Urothelium cell line (cell line): ENCODE measurements at places on chromosomes 11 and 22.

DNA sequence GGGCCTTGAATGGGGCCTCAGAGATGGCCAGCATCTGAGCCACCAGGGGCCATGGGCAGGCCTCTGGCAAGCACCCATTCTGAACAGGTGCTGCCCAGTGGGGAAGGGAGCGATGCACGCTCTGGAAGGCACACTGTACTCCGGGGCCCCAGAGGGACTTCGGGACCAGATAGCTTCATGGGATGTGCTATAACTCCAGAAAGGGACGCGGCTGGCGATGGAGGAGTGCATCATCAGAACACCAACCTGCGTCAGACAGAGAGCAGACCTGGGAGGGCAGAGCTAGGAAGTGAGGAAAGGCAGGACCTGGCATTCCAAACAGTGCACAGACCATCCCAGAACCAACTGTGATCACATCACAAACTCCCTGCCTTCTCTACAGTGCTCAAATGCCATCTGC, 16.8 kb downstream of the DGCR2 start:
- no peak for DNase-seq

DNA sequence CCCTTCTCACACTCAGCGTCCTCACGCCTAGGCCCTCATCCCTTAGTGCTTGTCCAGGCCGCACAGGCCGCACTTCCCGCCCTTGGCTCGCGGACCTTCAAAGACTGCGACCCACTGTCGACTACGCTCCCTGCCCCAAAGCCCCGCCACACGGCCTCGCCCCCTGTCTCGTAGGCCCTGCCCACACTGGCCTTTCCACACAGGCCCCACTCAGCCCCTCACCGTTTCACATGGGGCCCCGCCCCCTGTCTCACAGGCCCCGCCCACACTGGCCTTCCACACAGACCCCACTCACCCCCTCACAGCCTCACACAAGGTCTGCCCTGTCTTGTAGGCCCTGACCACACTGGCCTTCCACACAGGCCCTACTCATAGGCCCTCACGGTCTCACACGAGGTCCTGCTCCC, 11.0 kb downstream of the NRXN2 start:
- DNase-seq: no peak

DNA sequence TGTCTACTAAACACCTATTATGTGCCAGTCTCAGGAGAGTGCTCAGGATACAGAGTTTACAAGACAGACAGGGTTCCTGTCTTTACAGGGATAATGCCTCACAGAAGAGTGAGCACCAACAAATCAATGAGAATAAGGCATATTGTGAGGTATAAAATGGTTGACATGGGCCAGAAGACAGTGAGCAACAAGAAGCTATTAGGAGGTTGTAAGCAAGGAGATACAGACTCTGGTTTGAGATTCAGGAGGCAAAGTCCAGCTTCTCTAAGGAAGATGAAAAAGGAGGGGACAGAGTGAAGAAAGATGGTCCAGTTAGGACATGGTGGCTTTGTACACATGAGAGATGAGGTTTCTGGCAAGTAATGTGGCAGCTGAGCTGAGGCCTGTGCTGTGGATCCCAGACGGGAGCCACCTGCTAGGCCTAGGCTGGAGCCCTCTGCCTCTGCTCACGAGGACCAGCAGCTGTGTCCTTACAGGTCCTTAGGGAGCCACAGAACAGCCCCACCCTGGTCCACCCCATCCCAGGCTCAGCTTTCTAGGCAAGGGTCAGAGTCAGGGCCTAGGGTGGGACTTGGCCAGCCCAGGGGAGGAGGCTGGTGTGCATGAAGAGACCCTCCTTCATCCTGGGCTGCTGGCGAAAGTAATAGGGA, 110.5 kb downstream of the ZNF280B start:
- no peak for DNase-seq

- no peak for DNase-seq
These were observed 17.4 kb downstream of the ATP5MG start for GRCh38 chr11:118418766-118419165.

GRCh38 chr22:43520632-43521039, 108.8 kb downstream of the MPPED1 start:
- no peak for DNase-seq

DNA sequence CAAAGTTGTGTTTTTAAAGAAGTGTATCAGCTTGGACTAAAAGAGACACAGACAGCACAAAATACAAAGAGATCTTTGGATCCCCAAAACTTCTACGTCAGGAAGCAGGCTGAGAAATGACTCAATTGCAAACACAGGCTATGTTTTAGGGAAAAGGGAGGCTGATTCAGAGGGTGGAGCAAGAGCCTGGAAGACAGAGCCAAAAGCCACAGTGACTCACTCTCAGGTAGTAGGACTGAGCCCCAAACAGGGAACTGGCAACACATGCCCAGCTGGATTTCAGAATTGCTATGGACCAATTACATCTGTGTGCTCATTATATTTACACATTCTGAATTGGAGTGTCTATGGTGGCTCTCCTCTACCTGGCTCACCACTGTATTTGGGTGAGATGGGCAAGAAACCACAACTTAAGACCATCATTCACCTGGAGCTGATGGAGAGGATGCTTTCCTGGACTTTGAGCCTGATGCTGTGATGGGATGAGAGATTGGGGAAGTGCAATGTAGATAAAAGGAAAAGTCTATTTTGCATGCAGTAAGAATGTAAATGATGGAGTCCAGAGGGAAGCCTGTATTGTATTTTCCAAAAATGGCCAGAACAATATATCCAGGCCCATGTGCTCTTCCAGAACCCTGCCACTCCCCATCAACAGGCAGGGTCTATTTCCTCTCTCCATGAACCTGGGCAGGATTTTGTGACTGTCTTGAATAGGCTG, 20.8 kb upstream of the LINC01488 start:
- DNase-seq: peak; percentile 86

DNA sequence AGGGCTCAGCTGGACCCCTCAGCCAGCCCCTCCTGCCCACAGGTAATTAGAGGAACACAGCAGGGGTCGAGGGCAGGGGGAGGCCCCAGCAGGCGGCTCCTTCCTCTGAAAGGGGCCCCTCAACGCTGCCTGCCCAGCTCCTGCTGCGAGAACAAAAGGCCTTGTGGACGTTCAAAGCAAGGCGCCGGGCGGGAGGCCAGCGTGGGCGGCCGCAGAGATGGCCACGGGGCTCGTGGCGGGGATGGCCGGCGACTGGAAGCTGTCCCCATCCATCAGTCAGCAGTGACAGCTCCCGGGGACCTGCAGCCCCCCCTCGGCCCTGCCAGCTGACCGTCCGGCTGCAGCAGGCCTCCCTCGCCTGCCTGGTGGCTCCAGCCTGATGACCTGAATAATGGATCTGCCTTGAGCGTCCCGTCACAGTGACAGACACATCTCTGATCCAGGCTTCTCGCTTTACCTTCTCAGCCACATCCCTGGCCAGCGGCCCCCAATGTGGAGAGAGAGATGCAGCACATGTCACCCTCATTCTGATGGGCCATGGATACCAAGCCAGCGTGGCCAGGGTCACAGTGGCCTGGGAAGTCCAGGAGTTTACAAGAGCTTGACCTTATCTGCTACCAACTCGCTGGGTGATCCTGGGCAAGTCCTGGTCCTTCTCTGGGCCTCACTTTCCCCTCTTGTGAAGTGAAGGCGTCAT, 159.3 kb downstream of the MN1 start:
- DNase-seq: no peak

DNA sequence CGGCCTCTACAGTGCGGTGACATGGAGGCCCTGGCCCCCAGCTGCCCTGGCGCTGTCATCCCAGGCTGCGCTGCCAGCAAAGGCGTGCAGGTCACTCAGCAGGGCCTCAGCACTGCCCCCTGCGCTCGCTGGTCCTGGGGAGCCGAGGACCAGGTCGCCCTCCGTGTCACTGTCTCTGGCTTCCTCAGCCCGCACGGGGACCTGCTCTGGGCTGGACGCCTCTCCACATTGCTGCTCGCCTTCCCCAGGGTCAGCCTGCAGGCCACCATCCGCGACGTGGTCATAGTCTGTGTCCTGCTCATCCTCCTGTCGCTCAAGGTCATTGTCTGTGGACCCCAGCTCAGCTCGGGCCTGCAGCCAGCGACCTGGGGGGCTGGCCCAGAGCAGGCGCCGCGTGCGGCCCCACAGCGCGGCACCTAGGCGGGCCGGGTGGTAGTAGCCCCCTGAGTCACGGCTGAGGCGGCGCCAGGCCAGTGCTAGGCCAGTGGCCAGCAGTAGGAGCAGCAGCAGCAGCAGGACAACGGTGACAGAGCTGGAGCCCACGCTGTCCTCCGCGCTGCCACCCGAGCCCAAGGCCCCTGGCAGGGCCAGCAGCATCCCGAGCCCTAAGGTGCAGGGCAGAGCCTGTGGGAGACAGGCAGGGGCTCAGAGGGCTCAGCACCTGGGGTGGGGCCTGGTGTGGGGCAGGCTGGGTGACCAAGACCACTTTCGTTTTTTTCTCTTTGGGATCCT, 1.6 kb downstream of the PTPRCAP start:
- DNase-seq: no peak

DNA sequence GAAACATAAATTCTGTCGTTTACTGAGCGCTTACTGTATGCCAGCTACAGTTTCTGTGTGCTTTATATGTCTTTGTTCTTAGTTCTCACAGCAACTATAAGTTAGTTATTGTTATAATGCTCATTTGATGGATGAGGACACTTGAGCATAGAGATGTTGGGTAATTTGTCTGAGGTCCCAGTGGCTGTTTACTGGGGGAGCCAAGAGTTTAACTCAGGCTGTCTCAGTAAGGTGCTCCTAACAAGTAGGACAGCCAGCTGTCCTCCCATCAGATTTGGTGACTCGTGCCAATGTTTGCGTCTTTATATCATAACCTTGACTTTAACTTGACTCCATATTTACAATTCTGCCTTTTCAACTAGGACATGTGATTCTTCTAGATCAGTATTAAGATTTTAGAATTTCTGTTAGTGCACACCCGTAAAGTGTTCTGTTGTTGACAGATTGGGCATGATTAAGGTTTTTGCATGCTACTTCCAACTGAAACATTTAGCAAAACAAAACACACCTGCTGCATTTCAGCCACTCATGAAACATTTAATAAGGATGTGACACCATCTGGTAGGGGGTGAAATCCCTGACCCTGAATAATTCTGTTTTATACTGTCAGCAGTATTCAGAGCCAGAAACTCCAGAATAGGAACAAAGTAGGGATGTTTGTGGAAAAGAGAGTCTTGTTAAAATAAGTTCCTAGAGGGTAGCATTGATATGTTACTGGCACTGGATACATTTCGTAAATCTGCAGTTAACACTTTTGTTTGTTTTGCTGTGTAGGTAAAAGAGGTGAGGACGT, 1.9 kb downstream of the REXO2 start:
- DNase-seq: no peak

GRCh38 chr11:75223954-75224643, 16.5 kb upstream of the TPBGL start:
- peak; percentile 32 for DNase-seq

- DNase-seq: no peak
These were observed 27.2 kb downstream of the WEE1 start for GRCh38 chr11:9600644-9601036.

GRCh38 chr22:25822344-25822743, 80.4 kb downstream of the MYO18B start:
- no peak for DNase-seq

DNA sequence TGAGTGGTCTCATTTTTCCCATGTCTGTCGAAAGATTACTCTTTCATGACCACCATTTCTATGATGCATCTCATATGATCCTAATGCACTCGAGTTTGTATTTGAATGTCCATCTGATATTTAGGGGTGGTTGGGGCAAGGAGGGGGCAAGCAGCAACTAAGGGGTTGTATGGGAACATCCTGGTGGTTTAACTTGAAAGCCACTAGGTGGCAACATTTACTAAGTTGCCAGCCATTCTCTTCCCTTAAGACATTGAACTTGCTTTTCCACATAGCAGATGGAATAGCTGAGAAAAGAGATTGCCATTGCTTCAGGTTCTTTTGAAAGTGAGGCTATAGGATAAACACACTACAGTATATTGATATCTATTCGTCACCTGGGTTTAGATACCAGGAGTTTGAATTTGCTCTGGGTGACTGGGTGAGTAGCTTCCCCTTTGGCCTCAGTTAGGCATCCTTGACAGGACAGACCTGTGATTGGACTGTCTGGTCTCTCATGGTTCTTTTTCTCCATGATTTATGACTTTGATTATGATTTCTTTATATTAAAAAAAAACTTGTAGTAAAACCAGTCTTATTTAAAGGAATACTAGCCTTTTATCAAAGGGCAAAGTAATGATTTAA, 32.4 kb downstream of the NF2 start:
- DNase-seq: peak; percentile 52

DNA sequence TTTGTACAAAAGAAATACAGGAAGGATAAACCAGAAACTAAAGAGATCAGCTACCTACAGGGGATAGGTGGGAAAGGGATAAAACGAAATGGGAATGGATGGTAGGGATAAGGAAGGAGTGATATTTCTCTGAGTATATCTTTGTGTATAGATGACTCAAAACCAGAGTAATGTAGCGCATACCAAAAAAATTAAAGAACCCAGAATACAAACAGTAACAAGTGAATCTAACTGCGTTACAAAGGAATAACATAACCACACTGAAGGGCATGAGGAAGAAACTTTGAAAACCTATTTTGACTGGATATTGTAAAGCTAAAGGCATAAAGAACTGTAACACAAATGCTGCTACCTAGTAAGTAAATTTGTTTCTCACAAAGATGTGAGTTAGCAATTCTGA, 37.9 kb downstream of the MAPK1 start:
- DNase-seq: no peak

- DNase-seq: peak; percentile 77
These were observed 31.1 kb downstream of the TMEM45B start for GRCh38 chr11:129846508-129847335.

GRCh38 chr11:72821920-72822799, 7.9 kb downstream of the ATG16L2 start:
- DNase-seq: peak; percentile 77

DNA sequence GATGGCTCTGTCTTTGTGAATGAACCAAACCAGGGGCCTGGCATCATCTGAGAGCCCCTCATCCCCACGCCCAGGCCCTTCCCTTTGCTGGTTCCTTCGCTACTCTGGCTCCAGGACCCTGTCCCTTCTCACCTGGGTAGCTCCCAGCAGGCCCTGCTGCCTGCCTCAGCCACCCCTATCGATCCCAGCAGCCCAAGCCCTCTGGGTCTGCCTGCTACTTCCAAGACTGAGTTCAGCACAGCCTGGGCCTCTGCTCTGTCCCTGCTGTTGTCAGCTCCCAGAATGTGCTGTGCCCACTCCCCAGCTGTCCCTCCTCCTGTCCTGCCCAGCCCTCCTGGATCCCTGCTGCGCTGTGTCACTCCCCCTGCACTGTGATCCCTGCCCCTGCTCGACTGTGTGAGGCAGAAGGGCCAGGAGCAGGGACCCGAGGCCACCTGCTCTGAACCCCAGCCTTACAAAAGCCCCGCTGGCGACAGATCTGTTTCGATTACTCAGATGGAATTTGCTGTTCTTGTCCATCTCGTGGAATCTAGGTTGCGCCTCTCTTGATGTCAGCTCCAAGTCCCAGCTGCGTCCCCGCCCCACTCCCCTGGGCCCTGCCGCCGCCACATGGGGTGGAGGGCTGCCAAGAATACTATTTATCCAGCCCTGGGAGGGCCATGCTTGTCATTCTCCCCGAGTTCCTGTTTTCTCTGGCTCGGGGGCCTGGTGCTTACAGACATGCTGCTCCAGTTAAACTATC, 13.0 kb downstream of the MRPL21 start:
- no peak for DNase-seq
